A375 (cell line): ENCODE measurements at places on chromosomes 16 and 17. TPM values are rescaled to one million over a fixed set of nuclear protein-coding genes. Genes with fewer than 3 reads are reported as not detected.

ESRP2 gene
- 0.15 and 0.50 TPM in 2 replicates for total RNA-seq

NOD2 gene
- total RNA-seq = 0.15 and 0.21 TPM in 2 replicates

CBX8 gene
- 9.6 and 12.8 TPM in 2 replicates for total RNA-seq

KCNJ12 gene
- 1.3 and 1.9 TPM in 2 replicates for total RNA-seq

KCTD19 gene
- not detected in 2 replicates for total RNA-seq

ST6GALNAC2 gene
- total RNA-seq = 2.8 and 6.1 TPM in 2 replicates

PAFAH1B1 gene
- 102 and 109 TPM in 2 replicates for total RNA-seq

ITGAD gene
- total RNA-seq = 0.19 TPM in 1 of 2 replicates, not detected in the other

PLA2G10 gene
- not detected in 2 replicates for total RNA-seq

GPS1 gene
- 204 and 210 TPM in 2 replicates for total RNA-seq

EPX gene
- total RNA-seq = not detected in 2 replicates

SECTM1 gene
- 15.3 and 22.8 TPM in 2 replicates for total RNA-seq

EARS2 gene
- 42.3 and 57.8 TPM in 2 replicates for total RNA-seq

CCL16 gene
- not detected in 2 replicates for total RNA-seq

ZNF385C gene
- total RNA-seq = 0.11 TPM in 1 of 2 replicates, not detected in the other

IRX3 gene
- 8.7 and 10.0 TPM in 2 replicates for total RNA-seq

CDH13 gene
- 92.9 and 112 TPM in 2 replicates for total RNA-seq

PCYT2 gene
- 27.0 and 32.0 TPM in 2 replicates for total RNA-seq

TEDC2 gene
- 33.7 and 40.7 TPM in 2 replicates for total RNA-seq

KRT24 gene
- not detected in 2 replicates for total RNA-seq

CUEDC1 gene
- total RNA-seq = 18.5 and 20.0 TPM in 2 replicates

PHAF1 gene
- total RNA-seq = 8.0 and 10.1 TPM in 2 replicates
